ENCODE measurements at places on chromosomes 5 and 9. TPM values are rescaled to one million over a fixed set of nuclear protein-coding genes. Genes with fewer than 3 reads are reported as not detected.

Gene SOX30
- total RNA-seq = under 0.01 TPM

Gene SVEP1
- total RNA-seq = 0.26 TPM

DNA sequence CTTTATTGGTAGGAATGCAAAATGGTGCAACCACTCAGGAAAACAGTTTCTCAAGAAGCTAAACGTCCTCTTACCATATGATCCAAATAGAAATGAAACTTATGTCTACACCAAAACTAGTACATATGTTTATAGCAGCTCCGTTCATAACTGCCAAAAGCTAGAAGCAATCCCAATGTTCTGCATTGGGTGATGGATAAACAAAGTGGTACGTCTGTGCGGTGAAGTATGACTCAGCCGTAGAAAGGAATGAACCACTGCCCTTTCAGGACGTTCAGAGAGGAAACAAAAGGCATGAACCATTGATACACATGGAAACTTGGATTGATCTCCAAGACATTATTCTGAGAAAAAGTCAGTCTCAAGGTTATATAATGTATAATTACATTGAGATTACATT lies 27.6 kb downstream of the HNRNPH1 start:
- DNase-seq = no peak

Gene PCDHB13
- not detected for total RNA-seq

DNA sequence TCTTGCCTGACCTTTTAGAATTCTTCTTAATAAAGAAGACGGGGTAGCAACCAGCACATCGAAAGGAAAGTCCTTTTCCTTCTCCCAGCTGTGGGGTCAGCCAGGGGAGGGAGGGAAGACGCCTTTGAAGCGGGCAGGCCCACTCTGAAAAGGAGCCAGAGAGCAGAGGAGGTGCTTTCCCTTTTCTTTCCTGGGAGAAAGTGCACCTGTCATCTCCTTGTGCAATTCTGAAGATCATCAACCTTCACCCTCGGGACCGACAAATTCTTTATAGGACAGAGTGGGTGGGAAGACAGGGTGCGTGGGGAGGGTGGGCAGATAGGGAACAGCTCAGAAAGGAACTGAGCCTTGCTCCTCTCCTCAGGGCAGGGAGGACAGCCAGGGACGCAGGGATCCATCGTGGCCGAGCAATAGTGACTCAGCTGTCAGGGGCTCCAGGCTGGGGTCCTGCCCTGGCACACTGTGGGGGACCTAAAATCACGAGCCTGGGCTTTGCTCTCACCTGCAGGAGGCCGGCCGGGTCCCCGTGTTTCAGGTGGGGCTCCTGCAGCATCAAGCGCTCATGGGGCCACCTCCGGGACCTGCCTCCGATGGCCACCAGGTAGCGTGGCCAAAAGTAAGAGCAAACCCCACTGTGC lies 141.0 kb downstream of the OLFM1 start:
- DNase-seq = no peak

- DNase-seq = peak; percentile 7
These were observed 84.9 kb downstream of the ISL1 start for GRCh38 chr5:51468196-51468595.

DNA sequence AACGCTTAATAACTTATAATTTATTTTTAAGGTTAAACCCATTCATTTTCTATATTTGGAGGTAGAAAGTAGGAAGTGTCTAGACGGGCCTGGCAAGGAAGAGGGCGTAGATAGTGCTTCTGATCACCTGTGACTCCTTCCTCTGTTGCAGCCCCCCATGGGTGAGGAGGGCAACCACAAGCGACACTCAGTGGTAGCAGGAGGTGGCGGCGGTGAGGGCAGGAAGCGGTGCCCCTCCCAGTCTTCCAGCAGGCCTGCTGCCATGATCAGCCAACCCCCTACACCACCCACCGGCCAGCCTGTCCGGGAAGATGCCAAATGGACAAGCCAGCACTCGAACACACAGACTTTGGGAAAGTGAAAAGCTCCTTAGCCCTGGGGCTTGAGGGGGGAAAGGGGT lies 36.7 kb downstream of the FAXDC2 start:
- DNase-seq = no peak

GRCh38 chr5:4614088-4614487 lies 526.0 kb upstream of the ADAMTS16 start:
- peak; percentile 69 for DNase-seq

DNA sequence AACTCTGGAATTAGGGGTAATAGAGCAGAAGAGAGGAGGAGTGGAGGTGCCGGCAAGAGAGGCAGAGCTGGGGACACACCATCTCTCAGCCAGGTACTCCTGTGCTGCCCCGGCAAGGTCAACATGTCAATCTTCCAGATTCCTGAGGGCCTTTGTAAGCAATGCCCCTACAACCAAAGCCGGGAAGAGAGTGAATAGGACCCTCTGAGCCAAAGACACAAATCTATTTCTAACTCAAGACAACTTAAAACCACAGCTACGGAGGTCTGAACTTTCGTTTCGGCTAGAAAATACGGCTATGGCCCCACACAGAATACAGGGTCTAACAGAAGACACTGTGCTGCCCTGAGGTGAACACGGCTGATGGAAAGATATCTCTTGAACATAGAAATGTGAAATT lies 66.6 kb downstream of the SERINC5 start:
- no peak for DNase-seq

Gene MGAT1
- total RNA-seq = 62.1 TPM

All from bronchial epithelial cell (primary cell).